ENCODE measurements at places on chromosomes 7 and 10.
A peak's percentile ranks its signal among the peaks of the same experiment; 100 is the strongest.

DNA sequence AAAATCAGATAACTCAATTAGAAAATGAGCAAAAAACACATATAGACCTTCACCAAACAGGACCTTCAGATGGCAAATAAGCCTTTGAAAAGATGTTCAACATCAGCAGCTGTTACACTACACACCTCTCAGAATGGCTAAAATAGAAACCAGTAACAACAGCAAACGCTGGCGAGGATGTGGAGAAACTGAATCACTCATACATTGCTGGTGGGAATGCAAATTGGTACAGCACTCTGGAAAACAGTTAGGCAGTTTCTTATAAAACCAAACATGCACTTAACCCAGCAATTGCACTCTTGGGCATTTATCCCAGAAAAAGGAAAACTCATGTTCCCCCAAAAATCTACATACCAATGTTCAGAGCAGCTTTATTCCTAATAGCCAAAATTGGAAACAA, 37.7 kb upstream of the SMARCD3 start:
- DNase-seq = peak; percentile 17

GRCh38 chr7:8133188-8133848, 128.6 kb downstream of the ICA1 start:
- DNase-seq = no peak

- no peak for DNase-seq
These were observed 208.4 kb downstream of the DIP2C start for GRCh38 chr10:480928-481552.

- DNase-seq = no peak
These were observed 2.3 kb downstream of the ERLIN1 start for GRCh38 chr10:100183481-100183880.

- no peak for DNase-seq
These were observed 333.1 kb downstream of the FRMD4A start for GRCh38 chr10:13997650-13998049.

- DNase-seq = no peak
These were observed 6.7 kb downstream of the NPSR1 start for GRCh38 chr7:34664755-34665154.

DNA sequence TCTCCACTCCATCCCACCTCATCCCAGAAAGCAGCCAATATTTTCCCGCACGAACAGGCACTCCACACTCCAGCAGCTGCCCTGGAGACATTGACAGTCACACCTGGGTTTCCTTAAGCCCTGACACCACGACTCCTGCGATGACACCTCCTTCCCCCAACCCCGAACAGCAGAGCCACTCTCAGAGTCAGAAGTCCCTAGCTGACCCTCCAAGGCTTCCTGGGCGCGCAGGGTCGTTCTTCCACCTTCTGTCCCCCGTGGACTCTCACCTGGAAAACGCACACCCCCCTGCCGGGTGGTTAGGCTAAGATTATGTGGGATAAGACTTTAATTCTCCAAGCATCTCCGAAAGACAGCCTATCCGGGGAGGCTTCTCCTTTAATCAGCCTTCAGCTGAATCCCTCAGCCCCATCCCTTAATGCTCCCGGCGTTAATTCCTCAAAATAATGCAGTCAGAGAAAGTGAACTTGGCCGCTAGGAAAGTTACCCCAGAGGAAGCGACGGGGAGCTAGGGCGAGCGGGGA, 1.1 kb downstream of the DENND11 start:
- peak; percentile 10 for DNase-seq

All from activated CD4-positive, alpha-beta T cell treated with anti-CD3 and anti-CD28 coated beads, Interleukin-2, amount 50 U/mL, for 48 hours (primary cell).